Activated naive CD8-positive, alpha-beta T cell treated with anti-CD3 and anti-CD28 coated beads, Interleukin-2, amount 50 U/mL, for 24 hours (primary cell): ENCODE measurements at places on chromosomes 6 and 20.

DNA sequence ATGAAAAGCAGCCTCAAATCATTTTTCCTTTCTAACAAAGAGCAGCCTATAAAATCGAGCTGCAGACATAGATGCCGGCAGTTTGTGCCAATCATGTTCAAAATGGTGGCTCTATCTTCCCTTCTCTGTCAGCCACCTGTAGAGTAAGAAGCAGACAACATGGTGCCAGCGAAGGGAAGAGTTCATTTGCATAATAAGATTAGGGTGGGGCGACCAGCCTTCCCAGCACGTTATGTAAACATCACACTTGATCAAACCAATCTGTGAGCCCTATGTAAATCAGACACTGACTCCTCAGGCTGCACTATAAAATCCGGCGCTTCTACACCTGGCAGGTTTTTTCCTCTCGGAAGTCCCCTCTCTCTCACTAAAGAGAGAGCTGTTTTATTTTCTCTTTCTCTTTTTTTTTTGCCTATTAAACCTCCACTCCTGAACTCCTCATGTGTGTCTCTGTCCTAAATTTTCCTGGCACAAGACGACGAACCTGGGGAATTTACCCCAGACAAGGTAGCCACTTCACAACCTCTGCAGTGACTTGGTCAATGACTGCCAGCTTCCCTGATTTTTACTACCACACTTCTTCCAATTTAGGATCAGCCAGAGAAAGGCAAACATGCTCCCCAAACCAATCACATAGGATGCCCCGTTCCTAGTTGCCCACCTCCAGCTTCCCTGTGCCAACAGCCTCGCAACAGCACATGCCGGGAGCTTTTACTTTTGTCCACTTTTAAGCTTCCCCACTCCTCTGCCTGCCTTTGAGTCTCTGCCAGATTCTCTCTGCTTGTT is 12.9 kb downstream of the TPMT start:
- no peak for DNase-seq

DNA sequence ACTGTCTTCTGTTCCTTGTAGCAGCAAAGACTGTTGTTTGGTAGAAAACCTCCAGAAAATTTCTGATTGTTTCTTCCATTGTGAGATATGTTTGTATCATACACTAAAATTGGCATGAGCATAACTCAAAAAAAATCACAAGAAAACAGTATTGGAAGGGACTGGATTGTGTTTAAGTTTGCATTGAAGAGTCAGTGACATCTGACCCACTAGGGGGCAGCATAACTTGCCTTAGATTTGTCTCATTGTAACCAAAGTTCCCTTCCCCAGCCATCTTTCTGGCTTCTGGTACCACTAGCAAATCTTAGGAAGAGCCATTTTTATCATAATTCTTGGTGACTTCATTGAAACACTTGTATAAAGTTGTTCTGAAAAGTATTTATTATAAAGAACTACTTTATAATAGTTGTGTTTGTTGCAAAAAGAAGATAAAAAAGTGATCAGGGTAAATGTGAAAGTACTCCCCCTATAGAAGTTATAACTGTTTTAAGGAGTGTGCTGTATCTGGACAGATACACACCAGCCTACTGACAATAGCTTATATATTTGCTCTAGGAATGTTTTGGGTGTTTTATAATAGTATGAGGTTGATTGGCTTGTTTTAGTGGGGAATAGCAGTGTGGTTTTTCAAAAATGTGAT is 7.7 kb downstream of the CSTF1 start:
- peak; percentile 64 for DNase-seq

GRCh38 chr6:113009682-113010081 is 662.6 kb downstream of the RFPL4B start:
- DNase-seq, result no peak

DNA sequence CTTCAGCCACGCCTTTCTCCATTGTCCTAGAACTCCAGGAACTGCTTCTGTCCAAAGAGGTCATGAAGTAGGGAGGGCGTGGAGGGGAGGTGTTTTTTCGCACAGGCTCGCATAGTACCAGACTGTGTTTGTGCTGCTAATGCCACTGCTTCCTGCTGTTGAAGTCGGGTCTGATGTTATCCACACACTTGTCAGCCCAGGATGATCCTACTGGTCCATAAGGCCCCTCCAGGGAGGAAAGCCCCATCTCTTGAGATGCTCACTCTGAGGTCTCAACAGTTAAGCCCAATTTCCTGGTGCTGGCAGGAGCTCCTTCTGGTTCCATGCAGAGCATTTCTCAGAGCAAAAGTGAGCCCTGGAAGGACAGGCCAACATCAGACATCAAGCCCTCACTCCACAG is 65.6 kb downstream of the C6orf118 start:
- no peak for DNase-seq

- DNase-seq, result no peak
Observed at GRCh38 chr6:149474108-149474935, 10.5 kb downstream of the ZC3H12D start.

- DNase-seq, result no peak
Observed at GRCh38 chr6:41729624-41730023, 5.8 kb downstream of the TFEB start.

GRCh38 chr6:168631564-168631963 is 190.6 kb downstream of the SMOC2 start:
- no peak for DNase-seq

- no peak for DNase-seq
Observed at GRCh38 chr20:42530855-42531448, 658.8 kb downstream of the PTPRT start.

GRCh38 chr20:44702776-44703175 is 12.4 kb upstream of the CCN5 start:
- no peak for DNase-seq

DNA sequence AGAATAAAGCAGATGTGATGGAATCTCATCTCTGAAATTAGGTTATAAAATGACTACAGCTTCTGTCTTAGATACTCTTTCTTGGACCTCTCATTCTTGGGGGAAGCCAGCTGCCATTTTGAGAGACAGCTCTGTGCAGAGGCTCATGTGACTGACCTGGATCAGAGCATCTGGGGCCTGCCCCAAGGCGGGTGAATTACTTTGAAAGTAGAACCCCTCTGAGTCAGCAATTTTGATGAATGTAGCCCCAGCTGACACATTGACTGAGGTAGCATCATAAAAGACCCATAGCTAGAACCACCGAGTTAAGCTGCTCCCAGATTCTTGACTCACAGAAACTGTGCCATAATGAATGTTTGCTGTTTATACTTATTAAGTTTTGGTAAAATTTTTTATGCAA is 124.5 kb downstream of the THEMIS start:
- DNase-seq, result no peak

- no peak for DNase-seq
Observed at GRCh38 chr6:35925961-35926360, 5.1 kb upstream of the SRPK1 start.

DNA sequence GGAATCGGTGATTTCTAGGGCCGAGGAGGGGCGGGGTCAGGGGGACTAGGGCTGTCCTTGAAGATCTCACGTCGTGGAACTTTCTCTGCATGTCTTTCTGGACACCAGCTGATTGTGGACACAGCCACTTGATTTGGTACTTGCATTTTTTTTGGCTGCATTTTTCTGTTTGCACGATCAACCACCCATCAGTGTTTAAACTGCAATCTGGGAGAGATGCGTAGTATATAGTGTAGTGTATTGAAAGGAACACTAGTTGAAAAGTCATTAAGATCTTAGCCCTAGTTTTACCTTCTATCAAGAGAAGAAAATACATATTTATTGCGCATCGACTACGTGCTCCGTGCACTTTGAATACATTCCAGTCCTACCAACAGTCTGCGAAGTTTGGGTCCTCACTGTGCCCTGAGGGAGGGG is 657 bp downstream of the NT5DC1 start:
- no peak for DNase-seq

DNA sequence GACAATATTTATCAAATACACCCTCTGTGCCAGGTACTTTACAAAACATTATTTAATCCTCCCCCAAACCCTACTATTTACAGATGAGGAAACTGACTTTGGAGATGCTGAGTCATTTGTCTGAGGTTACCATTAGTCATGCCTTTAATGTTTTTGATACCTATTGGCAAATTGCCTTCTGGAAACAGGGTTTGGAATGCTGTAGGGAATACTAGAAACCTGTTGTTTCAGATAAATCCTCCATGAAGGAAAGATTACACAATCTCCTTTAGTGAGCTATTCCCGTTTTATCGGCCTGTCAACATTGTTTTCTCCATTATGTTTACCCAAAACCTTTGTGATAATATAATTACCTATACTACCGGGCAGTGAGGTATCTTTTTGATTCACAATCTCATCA is 93.6 kb upstream of the ADGRF1 start:
- DNase-seq, result no peak

GRCh38 chr20:3911956-3912355 is 22.8 kb downstream of the PANK2 start:
- no peak for DNase-seq

GRCh38 chr20:5919626-5920544 is 30.4 kb downstream of the TRMT6 start:
- DNase-seq, result peak; percentile 30

DNA sequence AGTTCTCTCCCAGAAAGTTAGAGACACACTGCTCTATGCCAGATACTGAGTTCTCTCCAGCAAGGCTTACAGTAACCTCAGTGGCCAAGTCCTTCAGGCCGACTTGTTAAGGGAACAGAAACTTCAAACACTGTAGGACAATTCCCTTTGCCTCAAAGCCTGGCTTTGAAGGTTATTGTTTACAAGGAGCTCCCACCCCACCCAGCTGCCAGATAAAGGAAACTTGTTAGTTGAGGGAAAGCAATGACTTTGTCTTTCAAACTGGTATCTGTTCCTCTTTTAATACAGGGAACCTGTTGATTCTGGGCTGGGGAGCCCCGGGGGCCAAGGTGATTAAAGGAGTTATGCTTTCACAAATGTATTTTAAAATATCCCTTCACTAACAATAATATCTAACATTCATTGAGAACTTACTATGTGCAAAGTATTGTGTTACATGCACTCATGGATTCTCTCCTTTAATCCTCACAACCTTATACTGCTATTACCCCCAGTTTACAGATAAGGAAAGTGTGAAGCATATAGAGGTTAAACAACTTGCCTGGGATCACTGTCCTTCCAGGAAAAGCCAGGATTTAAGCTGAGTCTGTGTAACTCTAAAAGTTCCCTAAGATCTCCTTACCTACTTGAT is 27.6 kb upstream of the CDKN1A start:
- no peak for DNase-seq

DNA sequence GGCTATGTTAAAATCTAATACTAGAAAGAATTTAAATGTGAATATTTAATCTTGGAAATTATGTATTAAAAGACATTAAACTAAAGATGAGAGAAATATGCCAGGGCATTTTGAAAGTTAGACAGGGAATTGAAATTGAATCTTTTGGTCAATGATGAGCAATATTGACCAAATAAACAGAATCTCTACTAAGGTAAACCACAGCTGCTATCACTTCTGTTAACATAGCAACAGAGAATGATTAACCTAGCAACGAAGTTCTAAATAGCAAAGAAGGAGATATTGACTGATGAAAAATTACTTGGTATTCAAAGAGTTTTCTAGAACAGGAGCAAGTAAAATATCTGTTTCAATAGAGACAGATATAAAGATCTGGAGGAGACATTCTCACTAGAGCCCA is 45.2 kb upstream of the RSPO3 start:
- no peak for DNase-seq

DNA sequence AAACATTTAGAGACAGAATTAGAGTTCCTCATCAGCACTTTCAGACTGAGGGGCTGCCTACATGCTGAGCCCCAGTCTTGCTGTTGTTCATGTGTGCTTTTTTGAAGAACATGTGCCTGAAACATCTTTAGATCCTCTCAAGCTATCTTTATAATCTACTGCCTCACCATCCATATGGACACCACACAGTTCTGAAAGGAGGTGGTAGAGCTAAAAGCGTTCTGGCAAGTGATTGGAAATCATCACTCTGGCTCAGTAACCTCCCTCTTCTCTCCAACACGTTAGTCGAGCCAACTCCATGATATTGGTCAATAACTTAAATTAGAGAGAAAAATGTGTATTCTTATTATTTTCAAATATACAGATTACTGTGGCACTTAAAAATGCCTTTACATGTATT is 40.6 kb downstream of the CLVS2 start:
- no peak for DNase-seq

DNA sequence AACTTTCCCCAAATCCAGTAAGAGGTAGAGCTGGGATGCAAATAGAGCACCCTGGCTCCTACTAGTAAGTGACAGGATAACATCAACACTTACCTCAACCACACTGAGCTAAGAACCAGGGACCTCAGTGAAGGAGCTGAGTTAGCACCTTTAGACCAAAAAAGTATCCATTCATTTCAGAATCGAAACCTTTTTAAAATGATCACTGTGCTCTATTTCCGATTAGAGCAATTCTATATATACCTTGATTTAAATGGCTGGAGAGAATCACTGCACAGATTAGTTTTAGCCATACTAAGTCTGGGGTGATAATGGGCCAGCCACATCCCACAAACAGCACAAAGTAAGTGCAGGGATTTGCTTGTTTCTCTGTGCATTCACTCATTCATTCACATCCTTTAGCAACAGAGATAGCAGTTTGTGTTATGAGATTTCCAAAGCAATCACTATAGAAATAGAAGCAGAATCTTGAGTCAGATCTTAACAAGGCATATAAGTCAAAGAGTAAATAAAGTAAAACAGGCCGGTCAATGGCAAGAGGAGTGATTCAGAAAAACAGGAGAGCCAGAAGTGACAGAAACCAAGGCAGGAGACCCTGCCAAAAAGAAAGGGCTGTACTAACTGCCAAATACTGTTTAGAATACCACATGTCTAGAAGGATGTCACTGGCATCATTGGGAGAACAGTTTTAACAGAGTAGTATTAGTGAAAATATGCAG is 136.3 kb downstream of the KIF13A start:
- DNase-seq, result no peak

GRCh38 chr6:170436209-170436809 is 116.8 kb downstream of the PSMB1 start:
- no peak for DNase-seq

GRCh38 chr6:29502181-29502580 is 14.4 kb upstream of the MAS1L start:
- no peak for DNase-seq

- no peak for DNase-seq
Observed at GRCh38 chr6:53822401-53823125, 27.8 kb downstream of the LRRC1 start.

DNA sequence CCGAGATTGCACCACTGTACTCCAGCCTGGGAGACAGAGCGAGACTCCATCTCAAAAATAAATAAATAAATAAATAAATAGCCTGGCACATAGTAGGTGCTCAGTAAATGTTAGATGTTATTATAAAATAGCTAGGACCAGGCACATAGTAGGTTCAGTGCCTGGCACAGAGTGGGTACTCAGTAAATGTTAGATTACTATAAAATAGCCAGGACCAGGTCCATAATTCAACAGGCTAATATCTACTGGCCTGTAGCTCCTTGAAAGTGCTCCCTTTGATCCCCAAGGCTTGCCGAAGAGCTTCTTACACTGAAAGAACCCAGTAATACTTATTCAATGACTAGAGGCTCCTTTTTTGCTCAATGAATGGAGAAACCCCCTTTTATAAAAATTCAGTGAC is 215.1 kb upstream of the ZNF217 start:
- no peak for DNase-seq

GRCh38 chr20:59185809-59186208 is 22.2 kb downstream of the ZNF831 start:
- no peak for DNase-seq

- no peak for DNase-seq
Observed at GRCh38 chr6:105207524-105208269, 27.9 kb upstream of the POPDC3 start.
